ENCODE measurements at places on chromosomes 11 and 22.

GRCh38 chr22:32411402-32411801, 645 bp downstream of the RTCB start:
- DNase-seq, result no peak

DNA sequence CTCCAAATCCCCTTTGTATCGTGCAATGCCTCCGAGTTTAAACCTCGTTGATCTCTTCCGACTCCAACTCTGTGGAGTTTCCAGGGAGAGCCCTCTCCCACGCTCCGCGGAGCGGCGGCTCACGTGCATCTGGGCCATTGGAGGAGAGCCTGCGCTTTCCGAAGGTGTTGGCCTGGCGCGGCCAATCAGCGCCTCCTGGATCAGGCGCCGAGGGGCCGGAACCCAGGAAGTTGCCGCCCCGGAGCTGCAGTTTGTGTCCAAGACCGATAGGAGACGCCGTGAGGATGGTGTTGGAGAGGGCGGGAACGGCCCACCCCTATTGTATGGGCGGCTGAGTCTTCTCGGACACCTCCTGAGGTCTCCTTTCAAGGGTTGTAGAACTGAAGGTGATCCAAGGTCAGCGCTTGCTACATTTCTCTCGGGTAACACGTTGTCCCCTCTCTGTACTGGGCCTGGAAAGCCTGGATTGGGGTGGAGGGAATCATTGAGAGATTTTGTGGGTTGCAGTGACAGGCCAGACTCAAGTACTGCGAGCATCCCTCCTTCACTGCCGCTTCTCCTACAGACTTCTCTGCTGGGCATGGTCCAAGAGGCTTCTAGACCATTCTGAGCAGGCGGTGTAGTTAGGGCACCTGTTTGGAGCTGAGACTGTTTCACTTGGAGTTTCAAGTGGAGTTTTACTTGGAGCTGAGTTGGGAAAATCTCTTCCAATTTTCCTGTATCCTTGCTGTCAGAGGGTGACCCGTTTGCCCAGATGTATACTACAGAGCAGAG, 1.7 kb downstream of the ADAMTS15 start:
- DNase-seq, result no peak

- DNase-seq, result no peak
These were observed 8.0 kb upstream of the EFCAB6 start for GRCh38 chr22:43819931-43820640.

DNA sequence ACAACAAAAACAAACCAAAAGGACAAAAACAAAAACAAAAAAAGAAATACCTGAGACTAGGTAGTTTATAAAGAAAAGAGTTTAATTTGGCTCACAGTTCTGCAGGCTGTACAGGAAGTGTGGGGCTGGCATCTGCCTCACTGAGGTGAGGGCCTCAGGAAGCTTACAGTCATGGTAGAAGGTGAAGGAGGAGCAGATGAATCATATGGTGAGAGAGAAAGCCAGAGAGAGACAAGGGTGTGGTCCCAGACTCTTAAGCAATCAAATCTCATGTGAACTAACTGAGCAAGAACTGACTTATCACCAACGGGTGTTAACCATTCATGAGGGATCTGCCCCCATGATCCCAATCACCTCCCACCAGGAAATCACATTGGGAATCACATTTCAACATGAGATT, 58.8 kb upstream of the ZBED5 start:
- no peak for DNase-seq

- no peak for DNase-seq
These were observed 117.3 kb downstream of the CYP2R1 start for GRCh38 chr11:14774721-14775120.

DNA sequence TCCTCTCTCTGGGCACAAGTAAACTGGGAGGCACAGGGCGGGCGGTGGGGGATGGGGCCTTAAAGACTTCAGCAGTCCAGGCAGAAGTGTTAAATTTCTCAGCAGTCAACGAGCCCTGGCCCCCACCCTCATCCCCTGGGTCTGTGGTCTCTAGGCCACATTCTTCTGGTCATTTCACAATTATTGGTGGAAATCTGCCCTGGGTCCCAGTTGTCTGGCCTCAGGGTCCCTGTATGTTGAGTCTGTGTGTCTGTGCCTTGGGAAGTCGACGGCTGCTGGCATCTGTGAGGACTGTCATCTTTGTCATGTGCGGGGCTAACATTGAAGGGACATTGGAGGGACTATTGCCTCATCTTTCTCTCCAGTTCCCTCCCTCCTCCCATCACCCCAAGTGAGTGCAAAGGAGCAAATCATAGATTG, 1.7 kb downstream of the TSPAN18 start:
- DNase-seq, result no peak

- no peak for DNase-seq
These were observed 110.4 kb downstream of the ELP4 start for GRCh38 chr11:31619980-31620379.

- DNase-seq, result peak; percentile 36
These were observed at the start of gene TMA7B for GRCh38 chr22:39959640-39960447. TSS of gene TMA7B (plus strand) at chr22:39960397. CDS start at chr22:39964375, 3,978 bp downstream.

- no peak for DNase-seq
These were observed 69.2 kb downstream of the BLID start for GRCh38 chr11:122046846-122047245.

- no peak for DNase-seq
These were observed 35.3 kb downstream of the EXT2 start for GRCh38 chr11:44130751-44131150.

- DNase-seq, result no peak
These were observed 7.9 kb upstream of the C11orf24 start for GRCh38 chr11:68279676-68280075.

DNA sequence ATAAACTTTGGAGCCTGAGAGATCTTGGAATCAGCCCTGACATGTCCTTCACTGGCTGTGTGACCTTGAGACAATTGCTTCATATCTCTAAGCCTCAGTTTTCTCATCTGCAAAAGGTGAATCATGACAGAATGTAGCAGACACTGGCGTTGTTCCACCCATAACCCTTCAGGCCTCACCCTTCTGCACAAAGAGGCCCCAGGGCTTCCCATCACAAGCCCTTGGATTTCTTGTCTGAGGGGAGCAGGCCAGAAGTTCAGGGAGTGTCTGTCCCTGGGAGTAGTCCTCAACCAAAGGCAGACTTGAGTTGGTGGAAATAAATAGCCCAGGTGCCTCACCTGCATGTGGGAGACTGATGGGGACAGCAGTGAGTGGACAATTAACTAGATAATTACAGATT, 16.6 kb downstream of the FGF3 start:
- DNase-seq, result no peak

- DNase-seq, result no peak
These were observed 29.1 kb upstream of the LMO2 start for GRCh38 chr11:33920838-33921613.

GRCh38 chr11:6876914-6877313, 489 bp downstream of the OR10A4 start:
- no peak for DNase-seq

- no peak for DNase-seq
These were observed 2.5 kb downstream of the OSBPL5 start for GRCh38 chr11:3162410-3163240.

DNA sequence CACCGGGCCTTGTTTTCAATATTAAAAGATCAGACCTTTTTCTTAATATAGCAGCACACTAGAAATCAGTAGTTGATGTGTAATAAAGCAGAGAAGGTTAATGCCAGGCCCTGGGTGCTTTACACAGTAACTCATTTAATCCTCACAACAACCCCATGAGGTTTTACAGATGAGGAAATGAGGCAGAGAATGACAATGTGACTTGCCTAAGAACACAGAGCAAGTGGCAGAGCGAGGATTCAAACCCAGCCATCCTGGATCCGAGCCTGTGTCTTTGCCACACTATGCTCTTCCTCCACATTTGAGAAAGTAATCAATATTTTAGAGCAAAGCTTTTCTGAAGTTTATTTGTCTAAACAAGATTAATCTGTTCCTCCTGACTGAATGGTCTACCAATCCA, 7.2 kb downstream of the JAML start:
- no peak for DNase-seq

DNA sequence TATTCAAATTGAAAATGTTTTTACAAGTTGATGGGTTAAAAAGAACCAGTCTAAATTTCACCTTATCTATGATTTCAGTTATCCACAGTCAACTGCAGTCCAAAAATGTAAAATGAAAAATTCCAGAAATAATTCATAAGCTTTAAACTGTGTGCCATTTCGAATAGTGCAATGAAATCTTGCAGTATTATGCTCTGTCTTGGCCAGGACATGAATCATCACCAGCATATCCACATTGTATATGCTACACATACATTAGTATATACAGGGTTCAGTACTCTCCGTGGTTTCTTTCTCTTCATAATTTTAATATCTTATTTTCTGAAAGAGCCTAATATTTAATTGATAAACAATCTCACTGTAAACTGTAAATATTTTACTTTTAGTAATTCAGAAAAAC, 45.9 kb downstream of the ARHGAP32 start:
- DNase-seq, result no peak

GRCh38 chr22:47061226-47061625, 298.8 kb downstream of the TBC1D22A start:
- DNase-seq, result no peak

DNA sequence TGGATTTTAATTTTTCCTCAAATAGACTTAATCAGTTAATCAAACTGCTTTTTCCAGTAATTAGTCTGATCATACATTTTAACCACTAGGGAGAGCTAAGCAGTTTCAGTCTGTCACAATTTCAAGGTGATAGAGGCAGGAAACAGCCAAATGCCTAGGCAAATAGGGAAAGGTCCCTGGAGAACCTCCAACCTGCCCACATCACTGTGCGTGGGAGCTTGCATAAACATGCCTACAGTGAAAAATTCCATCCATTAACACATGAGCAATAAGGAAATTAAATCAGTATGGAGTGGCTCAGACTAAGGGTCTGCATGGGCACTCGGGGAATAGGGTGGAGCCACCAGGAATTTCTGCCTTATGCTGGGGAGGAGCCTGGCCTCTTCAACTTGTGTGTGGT, 74.6 kb downstream of the AASDHPPT start:
- DNase-seq, result no peak

DNA sequence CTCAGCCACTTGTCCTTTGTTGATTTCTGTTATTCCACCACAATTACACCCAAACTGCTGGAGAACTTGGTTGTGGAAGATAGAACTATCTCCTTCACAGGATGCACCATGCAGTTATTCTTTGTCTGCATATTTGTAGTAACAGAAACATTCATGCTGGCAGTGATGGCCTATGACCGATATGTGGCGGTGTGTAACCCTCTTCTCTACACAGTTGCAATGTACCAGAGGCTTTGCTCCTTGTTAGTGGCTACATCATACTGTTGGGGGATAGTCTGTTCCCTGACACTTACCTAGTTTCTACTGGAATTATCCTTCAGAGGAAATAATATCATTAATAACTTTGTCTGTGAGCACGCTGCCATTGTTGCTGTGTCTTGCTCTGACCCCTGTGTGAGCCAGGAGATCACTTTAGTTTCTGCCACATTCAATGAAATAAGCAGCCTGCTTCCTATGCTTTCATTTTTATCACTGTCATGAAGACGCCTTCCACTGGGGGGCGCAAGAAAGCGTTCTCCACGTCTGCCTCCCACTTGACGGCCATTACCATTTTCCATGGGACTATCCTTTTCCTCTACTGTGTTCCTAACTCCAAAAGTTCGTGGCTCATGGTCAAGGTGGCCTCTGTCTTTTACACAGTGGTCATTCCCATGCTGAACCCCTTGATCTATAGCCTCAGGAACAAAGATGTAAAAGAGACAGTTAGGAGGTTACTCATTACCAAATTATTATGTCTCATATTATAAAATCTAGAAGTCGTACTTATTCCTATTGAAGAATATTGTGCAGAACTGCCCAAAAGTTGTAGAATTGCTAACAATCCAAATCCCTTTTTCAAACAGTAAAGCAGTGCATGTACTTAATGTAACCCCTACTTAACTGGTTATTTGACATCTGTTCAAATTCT, 53.2 kb downstream of the OR4C6 start:
- DNase-seq, result no peak

GRCh38 chr11:2761131-2762030, 61.6 kb upstream of the KCNQ1OT1 start:
- DNase-seq, result no peak

GRCh38 chr22:50084080-50084477, 1.1 kb downstream of the MLC1 start:
- no peak for DNase-seq

DNA sequence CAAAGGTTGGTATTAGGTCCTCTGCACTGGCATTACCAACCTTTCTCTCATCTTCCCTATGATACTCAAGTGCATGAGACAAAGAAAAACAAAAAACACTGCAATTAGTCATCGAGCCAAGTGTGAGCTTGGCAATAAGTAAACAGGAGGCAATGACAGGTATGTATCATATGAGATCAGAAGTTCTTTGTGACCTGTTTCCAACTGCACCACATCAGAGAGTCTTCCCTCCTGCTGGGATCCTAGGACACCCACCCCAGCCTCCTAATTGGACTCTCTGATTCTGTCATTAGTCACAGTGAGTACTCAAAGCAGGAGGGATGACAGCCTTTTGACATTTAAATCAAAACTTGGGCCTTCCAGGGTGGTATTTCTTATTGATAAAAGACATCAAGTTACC, 7.8 kb upstream of the JAML start:
- no peak for DNase-seq

DNA sequence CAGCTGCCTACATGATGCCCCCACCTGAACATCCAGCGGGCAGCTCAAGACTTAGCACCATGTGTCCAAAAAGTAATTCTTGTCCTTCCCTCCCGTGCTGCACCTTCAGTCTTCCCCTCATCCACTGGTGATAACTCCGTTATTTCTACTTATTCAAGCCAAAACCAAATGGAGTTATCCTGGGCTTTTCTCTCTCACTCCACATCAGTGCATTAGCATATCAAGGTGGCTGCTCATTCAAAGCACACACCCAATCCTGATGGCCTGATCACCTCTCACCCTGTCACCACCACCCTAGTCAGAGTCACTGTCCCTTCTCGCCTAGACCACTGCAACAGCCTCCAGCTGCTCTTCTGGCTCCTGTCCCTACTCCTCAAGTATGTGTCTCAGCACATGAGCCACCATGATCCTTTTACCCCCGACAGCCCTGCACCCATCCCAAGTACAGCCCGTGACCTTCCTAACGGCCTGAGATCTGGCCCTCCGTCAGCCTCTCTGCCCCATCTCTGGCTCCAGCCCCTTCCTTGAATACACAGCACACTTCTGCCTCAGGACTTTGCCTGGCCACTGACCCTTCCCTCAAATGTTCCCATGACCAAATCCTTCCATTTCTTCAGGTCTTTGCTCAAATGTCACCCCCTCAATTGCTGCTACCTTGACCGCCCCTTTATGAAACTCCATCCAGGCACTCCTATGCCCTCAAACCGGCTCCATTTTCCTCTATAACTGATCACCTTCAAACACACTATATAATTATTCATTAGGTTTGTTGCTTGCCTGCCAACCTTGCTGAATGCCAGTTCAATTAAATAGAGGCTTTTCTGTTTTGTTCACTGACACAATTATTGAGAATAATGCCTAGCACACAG, 19.7 kb upstream of the SLC25A1 start:
- no peak for DNase-seq

DNA sequence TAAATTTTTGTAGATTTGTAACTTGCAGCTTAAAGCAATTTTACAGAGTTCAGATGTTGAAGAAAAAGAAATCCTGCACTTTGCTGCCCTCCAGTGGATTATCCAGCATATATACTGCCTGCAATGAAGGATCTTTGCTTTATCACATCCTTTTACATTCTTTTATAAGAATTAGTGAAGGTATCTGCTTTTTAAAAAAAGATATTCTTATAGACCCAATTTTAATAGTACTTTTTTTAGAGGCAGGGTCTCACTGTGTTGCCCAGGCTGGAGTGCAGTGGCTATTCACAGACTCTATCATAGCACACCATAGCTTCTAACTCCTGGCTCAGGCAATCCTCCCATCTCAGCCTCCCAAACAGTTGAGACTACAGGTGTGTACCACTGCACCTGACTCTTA, 60.7 kb downstream of the TTC17 start:
- DNase-seq, result no peak

GRCh38 chr22:45240810-45241631, at the start of gene KIAA0930:
TSS of gene KIAA0930 (minus strand) at chr22:45240894. CDS start at chr22:45240703, 191 bp downstream.
- DNase-seq, result no peak

All from NCI-H510A (cell line).